Hematopoietic multipotent progenitor cell treated with erythropoietin and hydrocortisone succinate and interleukin-3 and kit ligand, for 17 days (in vitro differentiated cells): ENCODE measurements at places on chromosomes 7 and 10.

GRCh38 chr10:131445623-131446022 is 134.1 kb upstream of the TCERG1L start:
- DNase-seq: no peak

DNA sequence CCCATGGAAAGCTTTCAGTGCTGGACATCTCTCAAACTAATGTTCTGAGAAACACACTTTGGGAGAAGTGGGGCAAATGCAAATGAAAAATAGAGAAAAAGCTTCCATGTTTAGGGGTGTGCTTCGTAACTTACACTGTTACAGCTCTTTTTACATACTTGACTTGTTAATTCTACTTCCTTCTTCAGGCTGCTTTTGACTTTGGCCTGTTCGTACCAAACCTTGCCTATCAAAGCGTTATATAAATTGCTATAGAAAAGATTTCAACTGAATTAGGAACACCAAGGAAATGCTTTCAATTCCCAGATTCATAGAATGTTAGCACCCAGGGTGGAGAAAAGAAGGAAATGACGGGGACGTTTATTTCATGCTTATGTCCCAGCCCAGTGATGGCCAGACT is 140.8 kb upstream of the PRR15 start:
- no peak for DNase-seq

DNA sequence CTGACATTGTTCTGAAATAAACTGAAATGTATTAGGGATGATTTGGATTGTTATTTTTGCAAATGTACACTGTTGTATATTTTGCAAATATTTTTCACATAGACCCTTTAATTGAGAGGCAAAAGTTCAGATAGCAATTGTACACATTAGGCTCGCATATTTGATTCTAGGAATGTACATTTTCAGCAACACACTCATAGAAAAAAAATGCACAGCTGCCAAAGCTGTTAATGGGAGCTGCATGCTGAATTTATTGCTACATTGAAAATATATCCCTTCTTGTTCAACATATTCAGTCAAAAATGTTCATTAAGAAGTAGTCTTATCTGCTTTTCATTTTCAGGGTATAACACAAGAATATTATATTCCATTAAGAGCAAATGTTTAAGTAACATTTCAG is 512.9 kb downstream of the ATRNL1 start:
- no peak for DNase-seq

- no peak for DNase-seq
Measured at GRCh38 chr7:22663357-22663718, 63.7 kb upstream of the IL6 start.

DNA sequence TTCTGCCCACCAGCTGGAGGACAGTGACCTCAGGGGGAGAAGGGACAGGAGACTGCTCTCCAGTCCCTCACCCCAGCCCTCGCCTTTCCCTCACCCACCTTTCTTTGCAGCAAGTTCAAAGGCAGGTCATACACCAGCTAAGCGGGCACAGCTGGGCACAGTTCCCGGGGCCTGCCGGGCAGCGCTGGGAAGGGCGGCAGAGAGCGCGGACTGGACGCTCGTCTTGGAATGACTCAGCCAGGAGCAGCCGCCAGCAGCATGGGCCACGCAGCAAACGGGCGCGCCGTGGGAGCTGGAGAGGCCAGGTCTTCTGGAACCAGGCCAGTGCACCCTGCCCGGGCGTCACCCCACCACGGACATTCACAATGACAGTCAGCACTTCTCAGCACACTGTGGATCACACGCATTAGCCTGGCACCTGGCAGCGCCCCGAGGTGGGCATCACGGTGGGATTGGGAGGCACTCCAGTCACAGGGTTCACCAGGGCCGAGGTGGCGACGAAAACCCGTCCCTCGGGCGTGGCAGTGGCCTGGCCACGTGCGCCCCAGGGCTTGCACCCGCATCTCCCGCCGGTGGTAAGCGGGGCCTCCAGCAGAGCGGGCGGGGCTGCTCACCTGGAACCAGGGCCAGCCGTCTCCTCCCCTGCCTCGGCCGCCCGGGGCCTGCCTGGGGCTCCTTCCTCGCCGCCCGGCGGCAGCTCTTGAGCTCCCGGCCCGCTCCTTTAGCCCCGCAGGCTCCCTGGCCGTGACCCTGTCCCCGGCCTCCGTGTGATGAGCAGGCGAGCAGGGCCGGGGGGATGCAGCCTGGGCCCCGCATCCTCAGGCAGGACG is 29.0 kb upstream of the WDFY4 start:
- DNase-seq: no peak

- DNase-seq: no peak
Measured at GRCh38 chr7:141550386-141551093, 670 bp upstream of the AGK start.

- no peak for DNase-seq
Measured at GRCh38 chr10:116470071-116470470, 42.4 kb downstream of the PNLIPRP3 start.

DNA sequence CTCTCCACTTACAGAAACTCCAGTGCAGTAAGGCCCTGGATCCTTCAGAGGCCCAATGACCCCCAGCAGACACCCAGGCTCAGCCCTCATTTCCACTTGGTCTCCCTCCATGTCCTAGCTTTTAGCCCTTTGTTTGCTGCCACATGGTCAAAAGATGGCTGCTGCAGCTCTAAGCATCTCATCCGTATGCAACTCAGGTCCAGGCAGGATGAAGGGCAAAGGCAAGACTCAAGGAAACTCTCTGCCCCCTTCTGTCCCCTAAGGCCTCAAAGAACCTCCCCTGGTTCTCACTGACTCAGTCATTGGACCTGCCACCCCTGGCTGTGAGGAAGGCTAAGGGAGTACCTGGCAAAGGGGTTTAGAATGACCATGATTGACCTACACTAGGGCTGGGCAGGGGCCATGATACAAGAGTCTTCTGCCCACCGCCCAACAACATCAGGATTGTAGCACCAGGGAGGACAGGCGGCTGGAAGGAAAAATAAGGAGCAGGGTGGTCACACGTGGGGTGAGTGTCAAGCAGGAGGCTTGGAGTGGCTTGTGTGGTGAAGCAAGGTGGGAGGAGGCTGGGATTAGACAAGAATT is 303.8 kb upstream of the ZMIZ1 start:
- no peak for DNase-seq

GRCh38 chr7:1920266-1920681 is 250.2 kb downstream of the ELFN1 start:
- DNase-seq: no peak

- DNase-seq: no peak
Measured at GRCh38 chr10:119654540-119654939, 3.4 kb downstream of the BAG3 start.

GRCh38 chr10:120184547-120185337 is 272.3 kb upstream of the PLPP4 start:
- DNase-seq: no peak

- DNase-seq: no peak
Measured at GRCh38 chr10:1488970-1489548, 248.3 kb downstream of the ADARB2 start.
